ENCODE measurements at places on chromosomes 5 and 9.

DNA sequence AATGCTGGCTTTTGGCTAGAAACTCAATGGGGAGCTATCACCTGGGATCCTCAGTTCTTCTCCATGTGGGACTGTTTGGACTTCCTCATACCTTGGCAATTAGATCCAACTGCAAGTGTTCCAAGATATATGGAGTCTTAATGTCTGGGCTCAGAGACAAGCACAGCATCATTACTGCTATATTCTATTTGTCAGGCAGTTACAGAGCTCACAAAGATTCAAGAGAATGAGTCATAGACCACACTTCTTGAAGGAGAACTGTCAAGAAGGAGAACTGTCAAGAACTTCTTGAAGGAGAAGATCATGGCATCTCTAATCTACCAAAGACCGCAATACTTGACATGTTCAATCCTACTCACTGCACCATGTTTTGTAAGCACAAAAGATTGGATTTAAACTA lies 106.8 kb upstream of the NREP start:
- no peak for DNase-seq

- DNase-seq = no peak
These were observed 7.9 kb upstream of the RIMOC1 start for GRCh38 chr5:41896230-41896629.

DNA sequence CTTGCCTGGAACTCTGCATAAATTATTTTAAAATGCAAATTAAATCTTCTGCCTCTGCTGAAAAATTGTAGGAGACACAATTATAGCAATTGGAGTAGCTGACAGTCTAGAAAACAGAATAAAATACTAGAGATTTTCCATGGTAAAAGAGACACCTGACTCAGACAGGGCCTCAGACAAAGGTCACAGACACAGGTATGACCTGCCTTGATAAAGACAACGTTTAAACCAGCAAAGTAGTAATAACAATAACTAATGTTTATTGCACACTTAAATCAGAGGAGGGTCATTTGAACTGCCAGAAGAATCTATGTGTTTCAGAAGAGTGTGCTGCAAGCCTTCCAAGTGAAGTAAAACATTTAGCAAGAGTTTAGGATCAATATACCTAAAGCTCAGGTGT lies 3.9 kb downstream of the SOWAHA start:
- DNase-seq = no peak

- DNase-seq = no peak
These were observed 45.5 kb downstream of the HTR1A start for GRCh38 chr5:63916786-63917185.

- no peak for DNase-seq
These were observed 268.0 kb downstream of the ZSWIM6 start for GRCh38 chr5:61600123-61600444.

GRCh38 chr9:132231019-132231701 lies 69.3 kb downstream of the NTNG2 start:
- no peak for DNase-seq

- no peak for DNase-seq
These were observed 97.6 kb upstream of the ADAMTS19 start for GRCh38 chr5:129362456-129362855.

DNA sequence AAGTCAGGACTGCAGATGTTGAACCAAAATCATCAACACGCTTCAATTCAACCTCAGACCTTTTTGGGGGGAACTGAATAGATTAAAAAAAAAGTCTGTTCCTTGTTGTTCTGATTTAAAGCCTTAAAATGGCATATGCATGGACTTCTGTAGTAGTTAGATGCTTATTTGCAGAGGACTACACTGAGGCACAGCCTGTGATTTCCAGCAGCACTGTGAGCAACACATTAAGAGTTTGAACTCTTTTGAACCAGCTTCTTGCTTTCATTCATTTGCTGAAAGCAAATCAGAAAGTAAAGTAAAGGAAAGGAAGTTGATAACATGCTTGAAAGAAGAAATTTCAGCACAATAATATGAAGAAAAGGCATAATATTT lies 60.7 kb upstream of the DMAC1 start:
- DNase-seq = no peak

DNA sequence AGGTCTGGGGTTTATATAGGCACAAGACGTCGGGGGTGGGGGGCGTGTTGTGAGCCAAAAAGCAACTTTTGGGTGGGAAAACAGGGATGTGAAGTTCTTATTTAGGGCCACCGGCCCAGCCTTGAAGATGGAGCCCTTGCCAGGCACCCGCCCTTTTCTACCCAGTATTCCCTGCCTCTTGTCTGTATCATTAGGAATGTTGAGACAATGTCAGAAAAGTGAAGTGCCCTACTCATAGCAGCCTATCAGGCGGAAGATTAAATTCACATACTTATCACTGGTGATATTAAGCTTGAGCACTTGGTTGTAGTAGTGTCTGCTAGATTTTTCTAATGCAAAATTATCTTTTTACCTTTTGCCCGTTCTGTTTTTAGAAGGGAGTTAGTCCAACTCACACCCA lies 293.5 kb downstream of the CDH10 start:
- no peak for DNase-seq

DNA sequence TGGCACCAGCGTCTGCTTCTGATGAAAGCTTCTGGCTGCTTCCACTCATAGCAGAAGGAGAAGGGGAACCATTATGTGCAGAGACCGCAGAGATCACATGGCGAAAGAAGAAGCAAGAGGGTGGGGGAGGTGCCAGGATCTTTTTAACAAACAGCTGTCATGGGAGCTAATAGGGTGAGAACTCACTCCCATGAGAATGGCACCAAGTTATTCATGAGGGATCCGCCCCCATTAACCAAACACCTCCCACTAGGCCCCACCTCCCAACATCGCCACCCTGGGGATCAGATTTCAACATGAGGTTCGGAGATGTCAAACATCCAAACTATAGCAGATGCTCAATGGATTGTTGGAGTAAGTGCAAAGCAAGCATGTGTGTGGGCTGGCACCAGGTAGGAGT lies 125.8 kb upstream of the SLIT3 start:
- no peak for DNase-seq

DNA sequence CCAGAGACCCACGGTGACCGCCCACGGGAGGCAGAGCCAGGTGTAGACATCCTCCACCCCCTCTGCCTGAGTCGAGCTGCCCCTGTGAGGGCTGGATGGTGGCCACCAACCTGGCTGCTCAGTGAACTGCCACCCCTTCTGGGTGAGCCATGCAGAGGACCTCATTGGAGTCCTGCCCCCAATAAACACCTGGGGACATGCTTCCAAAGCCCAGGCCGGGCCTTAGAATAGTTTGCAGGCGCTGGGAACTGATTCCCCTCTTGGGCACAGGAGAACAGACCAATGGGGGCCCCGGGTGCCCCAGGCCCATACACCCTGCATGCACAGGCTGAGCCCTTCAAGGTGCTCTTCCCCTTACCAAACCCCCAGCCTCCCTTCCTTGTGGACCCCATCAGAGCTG lies 38.1 kb upstream of the GFPT2 start:
- no peak for DNase-seq

- DNase-seq = no peak
These were observed 12.9 kb downstream of the MTRR start for GRCh38 chr5:7881816-7882215.

DNA sequence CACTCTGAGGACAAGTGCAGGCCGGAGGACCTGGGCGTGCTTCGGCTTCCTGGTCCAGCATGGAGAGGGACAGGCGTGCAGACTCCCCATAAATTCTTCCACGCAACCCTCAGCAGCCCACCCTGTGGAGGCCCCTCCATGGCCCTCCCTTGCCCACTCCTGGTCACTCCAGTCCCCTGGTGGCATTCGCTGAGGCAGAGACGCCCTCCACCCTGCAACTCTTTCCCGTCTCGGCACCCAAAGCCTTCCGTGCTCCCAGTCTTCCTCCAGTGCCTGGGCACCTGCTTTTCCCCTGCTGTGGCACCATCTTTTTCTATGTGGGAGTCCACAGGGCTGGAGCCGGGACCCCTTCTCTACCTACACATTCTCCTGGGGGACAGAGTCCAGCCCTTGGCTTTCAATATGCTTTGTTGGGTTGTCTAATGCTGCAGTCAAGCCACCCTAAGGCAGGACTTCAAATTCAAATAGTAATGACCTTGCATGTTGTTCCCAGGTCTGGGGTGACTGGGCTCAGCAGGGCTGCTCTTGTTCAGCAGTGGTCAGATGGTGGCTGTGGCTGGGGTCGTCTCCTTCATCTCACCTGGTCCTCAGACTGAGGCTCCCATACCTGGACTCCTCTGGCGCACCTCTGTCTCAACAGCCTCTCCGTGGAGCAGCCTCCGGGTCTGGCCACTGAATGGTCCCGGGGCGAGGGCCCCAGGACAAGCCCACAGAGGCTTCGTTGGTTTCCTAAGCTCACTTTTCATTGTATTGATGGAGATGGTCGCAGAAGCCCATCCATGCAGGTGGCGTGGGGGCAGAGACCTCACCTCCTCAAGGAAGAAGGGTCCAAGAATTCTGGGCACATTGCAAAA lies 15.2 kb downstream of the MRPL36 start:
- DNase-seq = no peak

DNA sequence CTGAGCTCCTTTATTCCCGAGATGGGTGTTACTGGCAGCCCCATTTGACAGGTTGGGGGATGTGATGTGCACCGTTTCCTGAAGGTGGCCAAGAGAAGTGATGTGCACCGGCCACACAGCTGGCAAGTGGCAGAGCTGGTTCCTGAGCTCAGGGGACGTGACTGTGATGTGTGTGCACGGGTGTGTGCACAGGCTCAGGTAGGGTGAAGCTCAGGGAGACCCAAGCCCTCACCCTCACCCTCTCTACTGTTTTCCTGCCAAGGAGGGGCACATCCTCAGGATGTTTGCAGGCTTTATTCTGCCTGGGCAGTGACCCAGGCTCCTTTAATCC lies 56.6 kb downstream of the WWC1 start:
- DNase-seq = no peak
